ENCODE measurements at places on chromosomes 7 and 10.

DNA sequence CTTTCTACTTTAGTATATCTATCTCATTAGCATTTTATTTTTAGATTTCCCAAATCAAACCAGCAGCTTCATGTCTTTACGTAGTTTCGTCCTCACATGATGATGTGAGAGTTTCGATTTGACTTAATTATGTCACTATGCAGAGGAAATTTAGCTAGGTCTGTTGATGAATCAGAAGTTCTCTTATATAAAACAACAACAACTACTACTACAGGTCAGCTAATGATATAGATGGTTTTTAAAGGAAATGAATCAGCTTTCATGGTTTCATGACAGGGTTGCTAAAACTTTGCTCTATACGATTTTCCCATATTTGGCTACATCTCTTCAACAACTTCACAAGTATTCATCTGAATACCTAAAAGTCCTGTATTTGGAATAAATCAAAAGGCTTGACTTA lies 28.6 kb downstream of the JAZF1 start:
- peak; percentile 80 for DNase-seq

GRCh38 chr7:124672011-124672410 lies 93.6 kb downstream of the GPR37 start:
- no peak for DNase-seq

DNA sequence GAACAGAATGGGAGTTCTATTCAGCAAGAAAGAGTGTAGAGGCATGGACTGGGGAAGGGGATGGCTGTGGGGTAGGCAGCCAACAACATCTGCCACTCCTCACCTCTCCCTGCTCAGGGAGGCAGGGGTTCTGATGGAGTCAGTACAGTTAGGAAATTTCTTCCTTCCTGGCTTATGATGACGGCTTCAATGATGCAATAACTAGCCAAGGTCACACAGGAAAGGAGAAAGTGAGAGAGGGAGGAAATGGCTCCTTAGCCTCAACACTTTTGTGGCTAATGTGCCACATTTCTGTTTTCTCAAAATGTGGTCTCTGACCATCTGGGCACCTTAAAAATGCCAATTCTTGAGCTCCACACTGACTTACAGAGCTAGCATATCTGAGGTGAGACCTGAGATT lies 79.3 kb upstream of the PDZD8 start:
- no peak for DNase-seq

DNA sequence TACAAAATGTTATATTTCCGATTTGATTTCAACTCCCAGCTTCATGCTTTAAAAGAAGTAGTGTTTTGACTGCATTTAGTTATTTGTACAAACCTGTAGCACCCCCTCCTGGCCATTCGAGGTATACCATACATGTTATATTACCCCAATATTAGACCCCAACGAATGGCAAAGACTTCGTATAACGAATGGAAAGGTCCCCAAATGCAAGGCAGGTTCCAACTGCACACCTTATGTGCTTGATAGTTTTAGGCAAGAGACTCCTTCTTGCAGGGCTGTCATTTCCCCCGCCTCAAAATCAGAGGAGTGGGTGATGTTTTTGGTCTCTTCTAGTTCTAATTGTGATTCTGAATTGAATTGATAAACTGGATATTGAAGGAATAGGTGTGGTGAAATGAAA lies 101.1 kb upstream of the TARP start:
- peak; percentile 72 for DNase-seq

DNA sequence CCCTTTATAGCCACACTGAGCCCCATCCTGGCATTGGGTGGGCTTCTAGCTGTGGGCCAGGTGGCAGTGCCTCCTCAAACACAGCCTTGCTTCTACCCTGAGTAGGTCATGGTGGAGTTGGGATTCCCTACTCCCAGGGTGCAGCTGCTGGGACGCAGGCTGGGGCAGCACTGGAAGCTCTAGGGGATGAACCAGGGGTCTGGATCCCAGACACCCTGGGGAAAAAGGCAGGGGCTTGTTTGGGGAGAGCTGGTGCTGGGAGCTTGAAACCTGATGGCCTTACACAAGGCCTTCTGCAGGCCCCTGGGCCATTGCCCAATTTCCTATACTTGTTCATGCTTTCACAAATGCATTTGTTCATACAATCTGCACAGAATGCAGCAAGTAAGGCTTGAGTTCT lies 103.7 kb upstream of the CTBP2 start:
- DNase-seq = no peak

- DNase-seq = no peak
Measured at GRCh38 chr7:71457846-71458590, 326.1 kb downstream of the GALNT17 start.

- DNase-seq = peak; percentile 38
Measured at GRCh38 chr7:18064242-18064838, 36.7 kb upstream of the PRPS1L1 start.

GRCh38 chr10:49321021-49321420 lies 22.1 kb downstream of the C10orf71 start:
- DNase-seq = no peak

- DNase-seq = no peak
Measured at GRCh38 chr10:96675846-96676245, 44.5 kb downstream of the PIK3AP1 start.

DNA sequence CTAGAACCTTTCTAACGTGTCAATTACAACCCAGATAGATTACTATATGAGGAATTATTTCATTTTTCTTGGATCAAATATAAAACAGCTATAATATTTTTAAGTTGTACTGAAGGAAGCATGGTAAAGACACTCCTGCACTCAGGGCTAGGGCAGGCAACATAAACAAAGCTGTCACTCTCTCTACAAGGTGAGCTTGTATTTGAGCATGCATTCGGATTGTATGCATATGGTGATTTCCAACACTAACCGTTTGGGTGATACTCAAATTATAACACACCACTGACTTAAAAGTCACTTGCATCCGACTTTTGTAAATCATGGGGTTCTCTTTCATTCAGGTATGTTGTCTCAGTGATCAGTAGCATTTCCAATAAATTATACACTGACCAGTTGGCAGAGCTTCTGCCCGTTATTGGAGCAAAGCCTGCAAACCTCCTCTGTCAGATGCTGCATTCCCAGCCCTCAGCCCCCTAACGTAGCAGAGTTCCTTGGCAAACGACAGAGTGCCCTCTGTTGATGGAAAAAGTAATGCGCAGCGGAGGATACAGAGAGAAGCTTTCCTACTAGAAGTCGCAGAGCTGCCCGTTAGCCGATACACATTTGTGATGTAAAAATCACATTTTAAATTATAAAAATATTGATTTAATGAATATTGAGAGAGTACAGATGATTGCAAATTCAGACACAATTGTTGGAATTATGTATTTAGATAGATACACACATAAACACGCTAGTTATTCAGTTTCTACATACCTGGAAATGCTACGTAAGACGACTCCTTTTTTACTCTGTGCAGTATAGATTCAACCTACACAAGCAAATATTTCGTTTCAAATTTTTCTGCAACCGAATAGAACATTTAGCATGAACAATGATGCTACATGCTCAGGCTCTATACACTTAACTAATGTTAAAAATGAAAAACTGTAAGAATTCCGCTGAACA lies 173.9 kb upstream of the SP4 start:
- DNase-seq = peak; percentile 56

GRCh38 chr10:124436191-124436638 lies 13.6 kb downstream of the NKX1-2 start:
- DNase-seq = no peak

DNA sequence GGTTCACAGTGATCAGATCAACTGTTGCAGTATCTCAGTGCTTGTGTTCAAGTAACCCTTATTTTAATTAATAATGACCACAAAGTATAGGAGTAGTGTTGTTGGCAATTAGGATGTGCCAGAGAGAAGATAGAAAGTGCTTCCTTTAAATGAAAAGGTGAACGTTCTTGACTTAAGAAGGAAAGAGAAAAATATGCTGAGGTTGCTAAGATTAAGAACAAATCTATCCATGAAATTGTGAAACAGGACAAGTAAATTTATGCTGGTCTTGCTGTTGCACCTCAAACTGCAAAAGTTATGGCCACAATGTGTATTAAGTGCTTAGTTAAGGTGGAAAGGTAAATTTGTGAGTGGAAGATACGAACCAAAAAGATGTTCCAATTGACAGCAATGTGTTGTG lies 139.5 kb downstream of the SDK1 start:
- DNase-seq = no peak

- DNase-seq = no peak
Measured at GRCh38 chr10:118776033-118776432, 21.3 kb upstream of the CACUL1 start.

DNA sequence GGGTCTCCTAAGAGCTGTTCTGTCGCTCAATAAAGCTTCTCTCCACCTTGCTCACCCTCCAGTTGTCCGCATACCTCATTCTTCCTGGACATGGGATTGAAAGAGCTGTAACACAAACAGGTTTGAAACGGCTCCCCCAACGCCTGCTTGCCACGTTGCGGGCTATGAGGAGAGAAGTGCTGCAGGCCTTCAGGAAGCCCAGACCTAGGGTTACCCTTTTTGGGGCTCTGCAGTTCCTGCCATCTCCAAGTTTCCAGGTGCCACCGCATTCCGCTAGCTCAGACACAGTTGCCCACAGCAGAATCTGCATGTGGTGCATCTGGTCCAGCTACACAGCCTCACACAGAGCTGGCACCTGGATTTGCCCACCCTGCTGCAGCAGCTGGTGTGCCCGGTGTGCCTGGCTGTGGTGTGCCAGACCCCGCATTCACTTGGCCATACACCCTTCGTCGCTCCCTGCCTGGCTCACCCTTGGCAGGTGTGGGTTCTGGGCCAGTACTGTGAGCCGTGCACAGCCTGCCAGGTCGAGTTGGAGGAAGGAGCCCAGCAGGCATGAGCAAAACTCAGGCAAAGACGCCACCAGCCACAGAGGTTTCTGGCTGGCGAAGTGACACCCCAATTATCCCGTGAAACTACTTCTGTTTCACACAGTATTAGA lies 253.2 kb upstream of the SEMA3A start:
- no peak for DNase-seq

DNA sequence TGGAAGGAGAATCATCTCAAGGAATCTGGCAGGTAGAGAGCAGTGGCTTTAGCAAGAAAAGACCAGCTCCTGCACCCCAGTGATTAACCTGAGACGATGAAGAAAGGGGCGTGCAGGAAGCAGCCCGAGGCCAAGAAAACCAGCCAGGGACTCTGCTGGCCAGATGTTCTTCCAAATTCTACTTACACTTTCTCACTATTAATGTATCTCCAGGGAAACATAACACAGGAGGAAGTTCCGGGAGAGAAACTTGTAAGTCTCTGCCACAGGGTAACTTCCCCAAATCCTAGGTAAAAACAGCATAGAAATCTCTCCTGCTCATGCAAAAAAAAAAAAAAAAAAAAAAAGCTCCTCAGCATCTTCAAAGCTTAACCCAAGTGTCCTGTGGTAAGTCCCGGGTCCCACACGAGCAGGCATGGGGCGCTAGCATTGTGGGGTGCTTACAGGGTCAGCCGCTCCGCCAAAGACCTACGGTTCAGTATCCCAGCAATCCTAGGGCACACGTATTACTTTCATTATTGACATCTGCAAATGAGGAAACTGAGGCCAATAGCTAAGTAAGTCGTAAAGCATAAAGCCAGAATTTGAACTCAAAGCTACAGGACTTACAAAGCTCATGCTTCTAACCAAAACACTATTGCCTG lies 97.2 kb upstream of the GNA12 start:
- DNase-seq = no peak

DNA sequence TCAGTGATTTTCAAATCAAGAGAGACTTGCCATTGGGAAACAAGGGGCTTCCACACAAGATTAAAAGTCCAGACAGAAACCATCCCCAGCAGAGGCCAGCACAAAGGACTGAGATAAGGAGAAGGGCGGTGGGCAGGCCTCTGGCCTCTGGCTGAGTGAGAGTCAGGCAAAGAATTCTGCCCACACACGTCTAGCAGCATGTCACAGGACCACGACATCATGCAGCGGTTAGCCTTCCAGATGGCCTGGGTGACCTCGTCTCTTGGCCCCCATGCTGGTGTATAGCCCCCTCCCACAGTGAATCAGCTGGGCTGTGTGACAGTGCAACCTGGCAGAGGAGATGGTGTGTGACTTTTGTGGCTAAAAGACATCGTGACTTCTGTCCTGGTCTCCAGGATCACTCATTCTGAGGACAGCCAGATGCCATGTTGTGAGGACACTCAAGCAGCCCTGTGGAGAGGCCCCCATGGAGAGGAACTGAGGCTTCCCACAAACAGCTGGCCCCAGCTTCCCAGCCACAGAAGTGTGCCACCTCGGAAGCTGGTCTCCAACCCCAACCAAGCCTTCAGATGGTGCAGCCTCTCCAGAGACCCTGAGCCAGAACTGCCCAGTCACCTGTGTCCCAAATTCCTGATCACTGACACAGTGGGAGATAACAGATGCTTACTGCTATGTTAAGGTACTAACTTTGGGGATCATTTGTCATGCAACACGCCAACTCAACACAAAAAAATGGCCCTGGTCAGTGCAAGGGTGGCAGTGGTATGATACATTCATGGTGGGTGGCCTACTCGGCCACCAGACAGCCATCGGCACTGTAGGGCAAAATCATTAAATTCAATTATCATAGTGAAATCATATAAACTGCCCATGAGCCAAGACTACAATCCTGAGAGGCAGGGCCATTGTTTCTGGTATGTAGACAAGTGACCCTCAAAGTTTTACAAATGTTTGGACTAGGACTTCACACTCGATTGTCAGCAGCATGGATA lies 73.2 kb downstream of the TNS3 start:
- DNase-seq = no peak

DNA sequence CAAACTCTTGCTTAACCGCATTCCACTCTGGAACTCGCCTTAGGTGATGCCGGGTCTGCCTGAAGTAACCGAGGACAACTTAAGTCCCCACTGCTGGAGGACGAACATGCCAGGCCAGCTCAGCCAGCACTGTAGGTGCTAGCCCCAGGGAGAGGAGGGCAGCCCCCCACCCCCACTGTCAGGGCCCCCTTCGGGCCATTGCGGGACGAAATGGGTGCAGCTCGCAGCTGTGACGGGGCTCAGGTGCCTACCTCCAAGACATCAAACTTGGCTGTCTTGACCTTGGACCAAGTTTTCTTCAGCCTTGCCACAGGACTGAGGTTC lies 60.4 kb downstream of the CSGALNACT2 start:
- DNase-seq = no peak

- no peak for DNase-seq
Measured at GRCh38 chr7:3107228-3107763, 63.6 kb upstream of the CARD11 start.

DNA sequence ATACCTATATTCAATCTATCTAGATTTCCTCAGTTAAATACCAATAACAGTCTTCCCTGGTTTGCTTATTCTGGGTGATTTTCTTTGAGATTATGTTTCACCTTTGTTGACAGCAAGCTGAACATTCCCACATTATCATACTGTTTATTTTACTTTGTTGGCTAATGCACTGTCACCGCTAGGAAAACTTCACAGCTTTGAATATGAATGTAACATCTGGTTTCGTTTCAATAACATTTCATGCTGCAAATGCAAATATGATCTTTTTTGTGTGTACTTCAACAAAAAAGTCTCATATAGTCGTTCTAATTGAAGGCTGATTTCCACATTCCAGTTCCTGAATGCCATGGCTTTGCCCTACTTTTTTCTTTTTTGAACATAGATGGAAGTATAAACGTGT lies 946.3 kb upstream of the GHITM start:
- no peak for DNase-seq

- peak; percentile 40 for DNase-seq
Measured at GRCh38 chr10:110865186-110865808, 6.4 kb upstream of the PDCD4 start.

Measured in B cell (primary cell).